Cerebellar cortex (tissue), 1 donor: ENCODE measurements at places on chromosomes 6 and 20.

DNA sequence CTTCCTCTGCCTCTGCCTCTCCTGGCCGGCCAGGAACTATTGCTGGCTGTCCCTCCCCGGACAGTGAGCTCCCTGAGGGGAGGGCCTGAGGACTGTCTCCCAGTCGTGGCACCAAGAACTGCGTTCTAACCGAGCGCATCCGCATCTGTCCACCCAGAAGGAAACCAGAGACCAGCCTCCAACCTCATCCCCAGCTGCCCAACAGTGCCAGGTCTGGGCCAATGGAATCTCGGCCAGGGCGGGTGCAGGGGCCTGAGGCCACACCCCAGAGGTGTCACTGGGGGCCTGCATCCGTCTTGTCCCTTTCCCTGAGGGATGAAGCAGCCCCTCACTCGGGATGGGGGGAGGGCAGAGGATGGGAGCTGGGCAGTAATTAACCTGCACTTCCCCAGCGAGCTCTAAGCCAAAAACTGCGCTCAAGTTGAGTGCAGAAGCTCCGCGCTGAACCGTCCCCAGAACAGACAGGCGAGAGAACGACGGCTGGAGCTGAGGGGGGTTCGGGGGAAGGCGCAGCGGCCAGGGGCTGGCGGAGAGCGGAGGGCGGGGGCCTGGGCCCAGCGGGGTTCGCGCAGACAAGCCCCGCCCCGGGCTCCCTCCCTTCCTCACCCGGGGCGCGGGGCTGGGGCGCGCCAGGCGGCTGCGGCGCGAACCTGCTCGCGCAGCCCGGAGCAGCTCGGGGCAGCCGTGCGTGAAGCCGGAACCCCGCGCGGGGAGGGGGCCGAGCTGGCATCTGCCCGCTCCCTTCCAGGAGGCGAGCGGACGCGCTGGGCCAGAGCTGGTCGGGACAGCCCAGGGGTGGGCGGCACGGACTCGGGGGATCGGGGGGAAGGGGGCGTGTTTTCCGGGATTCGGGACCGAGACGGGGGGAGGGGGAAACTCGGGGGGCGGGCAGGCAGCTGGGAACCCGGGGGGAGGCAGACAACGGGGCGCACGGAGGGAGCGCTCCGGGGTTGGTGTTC is 1.4 kb downstream of the TFEB start:
- peak; percentile 75 for DNase-seq

- peak; percentile 70 for DNase-seq
Measured at GRCh38 chr20:35617397-35618262, 2.0 kb downstream of the SPAG4 start.

DNA sequence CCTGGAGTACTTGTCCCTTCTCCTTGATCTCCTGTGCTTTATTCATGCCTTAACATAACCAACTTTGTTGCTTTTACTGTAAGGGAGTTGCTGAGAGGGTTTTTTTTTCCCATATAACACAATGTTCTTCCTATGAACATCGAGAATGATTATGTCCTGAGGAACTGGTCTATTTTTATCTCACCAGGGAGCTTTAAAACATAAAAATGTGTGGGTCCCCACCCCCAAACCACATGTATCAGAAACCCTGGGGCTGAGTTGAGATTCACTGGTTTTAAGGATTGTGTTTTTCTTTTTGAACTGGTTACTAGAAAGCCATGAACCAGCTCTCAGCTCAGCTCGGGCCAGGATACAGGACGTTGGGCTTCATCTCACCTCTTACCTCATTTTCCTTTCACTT is 118.5 kb upstream of the JAG1 start:
- DNase-seq, result no peak

- no peak for DNase-seq
Measured at GRCh38 chr6:25112322-25112773, 166.8 kb upstream of the CARMIL1 start.

DNA sequence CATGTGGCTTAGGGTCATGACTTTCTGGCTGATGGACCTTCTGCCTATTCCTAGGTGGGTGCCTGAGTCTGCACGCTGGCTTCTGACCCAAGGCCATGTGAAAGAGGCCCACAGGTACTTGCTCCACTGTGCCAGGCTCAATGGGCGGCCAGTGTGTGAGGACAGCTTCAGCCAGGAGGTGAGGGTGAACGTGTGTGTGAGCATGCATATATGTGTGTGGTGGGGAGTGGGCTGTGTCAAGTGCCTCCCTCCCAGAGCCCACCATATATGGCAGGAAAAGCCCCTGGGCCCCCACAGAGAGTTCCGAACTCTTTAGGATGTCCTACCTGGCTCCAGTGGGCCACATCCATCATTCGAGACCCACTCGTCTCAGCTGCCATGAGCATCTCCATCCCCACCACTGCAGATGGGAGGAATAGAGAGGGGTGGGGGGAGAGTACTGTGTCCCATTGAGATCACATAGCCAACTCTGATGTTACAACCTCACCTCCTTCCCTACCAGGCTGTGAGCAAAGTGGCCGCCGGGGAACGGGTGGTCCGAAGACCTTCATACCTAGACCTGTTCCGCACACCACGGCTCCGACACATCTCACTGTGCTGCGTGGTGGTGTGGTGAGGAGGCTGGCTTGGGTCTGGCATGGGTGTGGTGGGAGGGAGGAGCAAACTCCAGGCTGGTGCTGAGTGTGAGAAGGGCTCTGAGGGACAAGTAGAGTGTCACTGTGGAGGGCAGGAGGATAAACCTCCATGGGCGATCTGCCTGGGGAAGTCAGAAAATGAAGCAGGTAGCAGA is 3.2 kb downstream of the SLC22A7 start:
- DNase-seq, result no peak

DNA sequence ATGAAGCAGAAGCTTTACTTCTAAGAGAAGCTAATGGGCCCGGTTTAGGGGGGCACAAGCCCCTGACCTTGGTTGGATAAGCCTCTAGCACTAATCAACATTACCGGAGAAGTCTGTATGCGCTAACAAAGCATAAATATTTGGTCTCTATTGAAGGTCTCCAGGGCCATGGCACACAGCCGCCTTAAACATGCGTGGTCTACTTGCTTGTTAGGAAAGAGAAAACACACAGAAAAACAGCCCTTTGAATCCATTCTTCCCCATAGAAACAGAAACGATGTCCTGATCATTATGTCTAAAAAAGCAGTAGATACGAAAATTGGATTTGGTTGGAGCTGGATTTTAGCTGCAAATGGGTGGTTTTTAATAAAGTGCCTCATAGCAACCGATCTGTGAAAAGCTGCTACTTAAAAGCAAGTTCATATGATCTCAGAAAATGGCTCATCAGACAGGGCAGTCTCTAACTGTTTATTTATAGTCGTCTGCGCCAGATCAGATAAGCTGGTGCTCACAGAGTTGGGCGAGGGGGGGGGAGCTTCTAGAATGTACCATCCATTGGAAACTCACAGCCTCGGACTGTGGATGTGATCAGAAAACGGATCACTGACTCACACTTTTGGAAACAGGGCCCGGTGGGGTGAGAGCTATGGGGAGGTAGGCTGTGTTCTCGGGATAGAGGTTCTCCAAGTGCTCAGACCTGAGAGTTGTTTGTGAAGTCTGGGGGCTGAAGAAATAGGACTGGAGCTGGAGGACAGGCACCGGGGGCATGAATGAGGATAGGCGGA is 35.3 kb upstream of the APCDD1L start:
- no peak for DNase-seq

- DNase-seq, result peak; percentile 11
Measured at GRCh38 chr6:149190224-149190831, 127.2 kb upstream of the TAB2 start.

DNA sequence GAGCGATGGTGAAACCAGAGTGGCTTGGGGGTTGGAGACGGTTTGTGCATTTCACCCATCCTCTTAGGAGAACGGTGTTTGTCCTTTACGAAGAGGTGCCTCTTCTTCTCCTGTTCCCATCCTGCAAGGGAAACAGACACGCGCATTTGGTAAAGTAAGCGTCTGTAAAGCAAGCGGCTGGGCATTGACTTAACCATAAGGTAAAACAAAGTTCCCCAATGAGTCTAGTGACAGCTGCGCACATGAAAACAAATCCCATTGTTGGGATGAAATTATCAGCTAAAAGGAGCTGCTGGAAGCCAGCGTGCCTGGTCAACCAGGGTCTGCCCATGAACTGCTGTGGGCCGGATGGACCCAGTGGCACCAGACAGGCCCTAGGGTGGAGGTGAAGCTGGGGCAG is 5.8 kb downstream of the BHLHE23 start:
- no peak for DNase-seq

DNA sequence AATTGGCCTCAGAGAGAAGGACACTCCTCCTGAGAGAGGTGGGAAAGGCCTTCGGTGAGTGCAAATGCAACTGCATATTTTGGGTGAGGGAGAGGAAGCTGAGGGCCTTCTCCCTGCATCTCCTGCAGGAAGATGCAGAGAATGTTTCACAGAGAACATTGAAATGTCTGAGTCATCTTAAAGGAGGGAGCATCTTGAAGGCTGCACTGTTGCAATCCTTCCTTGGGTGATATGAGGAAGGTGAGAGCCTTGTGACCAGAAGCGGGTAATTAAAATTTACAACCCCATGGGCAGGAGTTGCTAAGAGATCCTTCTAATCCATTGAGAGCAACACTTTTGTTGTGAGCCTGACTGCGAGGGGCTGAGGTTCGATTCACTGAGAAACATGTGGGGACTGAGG is 375.7 kb upstream of the MARCKS start:
- no peak for DNase-seq

DNA sequence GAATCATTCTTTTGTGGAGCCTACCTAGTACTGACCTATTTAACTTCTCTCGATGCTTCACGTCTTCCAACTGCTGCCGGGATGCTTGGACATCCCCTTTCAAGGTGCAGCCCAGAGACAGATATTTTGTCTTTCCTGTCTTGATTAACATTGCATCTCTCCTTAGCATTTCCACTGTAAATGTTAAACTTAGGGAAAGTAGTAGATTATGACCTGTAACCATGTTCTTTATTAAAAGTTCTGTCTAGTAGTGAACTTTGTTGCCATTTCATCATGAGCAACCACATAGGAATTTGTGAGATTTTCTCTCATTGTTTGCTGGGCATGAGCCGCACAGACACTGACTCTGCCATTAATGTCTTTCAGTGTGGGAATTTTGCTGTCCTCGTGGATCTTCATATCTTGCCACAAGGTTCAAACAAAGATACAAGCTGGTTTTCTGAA is 117.9 kb downstream of the JAG1 start:
- DNase-seq, result no peak

GRCh38 chr20:47220161-47220582 is 136.3 kb downstream of the ZMYND8 start:
- no peak for DNase-seq

- DNase-seq, result no peak
Measured at GRCh38 chr6:166162599-166163342, 4.9 kb downstream of the TBXT start.

DNA sequence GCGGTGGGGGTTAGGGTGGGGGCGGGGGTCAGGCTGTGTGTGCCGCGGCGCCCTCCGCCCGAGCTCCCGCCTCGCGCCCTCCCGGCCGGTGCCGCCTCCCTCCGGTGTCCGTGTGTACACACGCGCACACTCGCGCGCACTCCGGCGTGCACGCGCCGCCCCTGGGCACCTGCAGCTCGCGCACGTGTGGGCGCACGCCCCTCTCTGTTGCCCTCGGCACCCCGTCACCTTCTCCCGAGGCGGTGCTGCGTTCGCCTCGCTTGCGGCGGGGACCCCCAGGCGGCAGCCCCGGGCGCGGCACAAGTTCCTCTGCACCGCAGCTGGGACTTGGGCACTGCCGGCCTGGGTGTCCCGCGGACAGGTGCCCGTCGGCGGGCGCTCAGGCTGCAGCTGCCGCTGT is 525 bp downstream of the MACROD2 start:
- DNase-seq, result peak; percentile 33

DNA sequence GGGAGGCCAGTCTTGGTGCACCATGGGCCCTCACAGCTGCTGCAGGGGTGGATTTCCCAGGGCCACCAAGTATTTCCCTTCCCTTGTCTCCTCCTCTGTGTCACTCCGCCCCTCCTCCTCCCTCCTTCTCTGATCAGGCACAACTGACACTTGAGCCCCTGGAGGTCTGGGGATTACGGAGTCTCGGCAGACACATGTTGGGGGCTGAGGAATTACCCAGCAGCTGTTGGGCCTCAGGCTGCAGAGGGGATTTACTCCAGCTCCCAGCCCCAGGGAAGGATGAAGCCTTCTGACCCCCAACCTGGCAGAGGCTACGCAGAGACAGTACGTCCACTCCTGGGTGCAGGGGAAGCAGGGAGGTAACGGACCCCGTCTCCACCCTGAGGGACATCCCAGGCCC is 420.5 kb upstream of the SULF2 start:
- no peak for DNase-seq

DNA sequence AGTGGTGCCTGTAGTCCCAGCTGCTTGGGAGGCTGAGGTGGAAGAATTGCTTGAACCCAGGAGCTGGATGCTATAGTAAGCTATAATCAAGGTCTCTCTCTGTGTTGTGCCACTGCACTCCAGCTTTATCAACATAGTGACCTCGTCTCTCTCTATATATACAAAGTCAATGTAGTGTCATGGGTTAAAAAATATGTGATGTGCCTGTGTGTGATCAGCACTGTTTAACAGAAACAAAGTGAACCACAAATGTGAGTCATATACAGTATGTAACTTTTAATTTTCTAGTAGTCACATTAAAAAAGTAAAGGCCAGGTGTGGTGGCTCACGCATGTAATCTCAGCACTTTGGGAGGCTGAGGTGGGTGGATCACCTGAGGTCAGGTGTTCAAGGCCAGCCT is 85.3 kb upstream of the RNF24 start:
- no peak for DNase-seq

GRCh38 chr6:113636357-113636824 is 220.8 kb upstream of the MARCKS start:
- no peak for DNase-seq

DNA sequence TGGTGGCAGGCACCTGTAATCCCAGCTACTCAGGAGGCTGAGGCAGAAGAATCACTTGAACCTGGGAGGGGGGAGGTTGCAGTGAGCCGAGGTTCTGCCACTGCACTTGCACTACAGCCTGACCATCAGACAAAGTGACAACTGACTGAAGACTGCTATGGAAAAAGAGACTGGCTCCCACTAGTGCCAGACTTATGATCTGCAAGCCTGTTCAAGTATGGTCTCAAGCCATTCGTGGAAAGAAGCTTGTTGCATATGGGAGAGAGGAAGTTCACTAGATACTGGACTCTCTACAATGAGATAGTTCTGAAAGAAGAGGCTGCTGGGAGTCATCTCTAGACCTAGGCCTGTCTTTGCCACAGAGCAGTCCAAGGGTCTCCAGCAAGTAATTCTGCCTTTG is 26.7 kb downstream of the MDN1 start:
- DNase-seq, result peak; percentile 46

- DNase-seq, result no peak
Measured at GRCh38 chr6:86789779-86790411, 147.4 kb upstream of the HTR1E start.

GRCh38 chr6:69265090-69265489 is 531.7 kb downstream of the LMBRD1 start:
- no peak for DNase-seq

- no peak for DNase-seq
Measured at GRCh38 chr6:163991321-163991720, 576.8 kb downstream of the QKI start.

DNA sequence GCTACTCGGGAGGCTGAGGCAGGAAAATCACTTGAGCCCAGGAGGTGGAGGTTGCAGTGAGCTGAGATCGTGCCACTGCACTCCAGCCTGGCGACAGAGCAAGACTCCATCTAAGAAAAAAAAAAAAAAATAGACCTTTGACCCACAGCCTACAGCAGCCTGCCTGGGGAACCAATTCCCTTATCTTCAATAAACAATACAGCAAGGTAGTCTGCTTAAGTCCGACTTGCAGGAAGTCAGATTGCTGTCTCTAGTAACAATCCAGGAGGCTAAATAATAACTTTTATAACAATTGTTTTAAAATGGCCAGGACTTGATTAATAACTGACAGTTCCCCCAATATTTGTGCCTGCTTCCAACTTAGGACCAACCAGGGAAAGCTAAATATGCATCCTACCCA is 13.3 kb upstream of the HLA-DRA start:
- DNase-seq, result no peak
